CD4-positive, alpha-beta T cell (primary cell): ENCODE measurements at places on chromosomes 6 and 20.

- DNase-seq = no peak
Observed at GRCh38 chr6:21441386-21441785, 152.2 kb upstream of the SOX4 start.

- DNase-seq = no peak
Observed at GRCh38 chr6:41028561-41029412, 10.2 kb downstream of the UNC5CL start.

- DNase-seq = no peak
Observed at GRCh38 chr6:78607189-78607588, 260.2 kb upstream of the IRAK1BP1 start.

GRCh38 chr6:30345852-30346251, 896 bp downstream of the RPP21 start:
- DNase-seq = no peak

- DNase-seq = no peak
Observed at GRCh38 chr6:96760153-96760687, 77.1 kb downstream of the GPR63 start.

- no peak for DNase-seq
Observed at GRCh38 chr20:40883097-40883496, 145.5 kb upstream of the TOP1 start.

DNA sequence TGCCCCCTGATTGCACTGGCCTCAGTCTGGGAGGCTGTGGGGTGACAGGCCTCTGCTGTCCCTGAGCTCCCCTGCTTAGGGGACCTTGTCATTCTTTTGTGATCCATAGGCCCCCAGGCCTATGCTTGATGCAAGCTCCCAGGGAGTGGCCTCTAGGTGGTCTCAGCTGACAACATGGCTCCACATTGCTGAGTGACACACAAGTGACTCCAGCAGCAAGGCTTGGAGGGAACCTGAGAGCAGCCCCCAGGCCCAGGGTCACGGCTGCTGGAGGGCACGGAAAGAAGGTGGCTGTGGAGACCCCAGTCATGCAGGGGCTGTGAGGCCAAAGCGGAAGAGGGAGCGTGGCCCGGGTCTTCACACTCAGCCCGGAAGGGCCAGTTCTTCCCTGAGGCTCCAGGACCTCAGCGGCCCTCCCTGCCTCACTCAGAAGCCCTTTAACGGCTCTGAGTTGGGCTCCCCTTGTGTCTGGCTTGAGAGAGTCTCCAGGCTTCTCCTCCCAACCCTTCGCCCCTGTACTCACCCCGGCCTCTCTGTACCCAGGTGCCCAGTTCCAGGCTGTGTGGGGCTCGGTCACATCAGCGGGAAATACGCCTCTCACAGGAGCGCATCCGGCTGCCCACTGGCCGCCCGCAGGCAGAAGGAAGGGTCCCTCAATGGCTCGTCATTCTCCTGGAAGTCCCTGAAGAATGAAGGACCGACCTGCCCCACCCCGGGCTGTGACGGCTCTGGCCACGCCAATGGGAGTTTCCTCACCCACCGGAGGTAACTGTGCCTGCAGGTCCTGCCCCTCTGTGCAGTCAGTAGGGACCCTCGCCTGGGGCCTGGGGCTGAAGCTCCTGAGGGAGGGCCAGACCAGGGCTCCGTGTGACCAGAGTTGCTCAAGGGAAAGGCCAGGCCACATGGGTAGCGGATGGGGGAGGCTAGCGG, 23.7 kb upstream of the PCMTD2 start:
- DNase-seq = no peak

- DNase-seq = no peak
Observed at GRCh38 chr20:34062570-34063482, 49.2 kb downstream of the EIF2S2 start.

DNA sequence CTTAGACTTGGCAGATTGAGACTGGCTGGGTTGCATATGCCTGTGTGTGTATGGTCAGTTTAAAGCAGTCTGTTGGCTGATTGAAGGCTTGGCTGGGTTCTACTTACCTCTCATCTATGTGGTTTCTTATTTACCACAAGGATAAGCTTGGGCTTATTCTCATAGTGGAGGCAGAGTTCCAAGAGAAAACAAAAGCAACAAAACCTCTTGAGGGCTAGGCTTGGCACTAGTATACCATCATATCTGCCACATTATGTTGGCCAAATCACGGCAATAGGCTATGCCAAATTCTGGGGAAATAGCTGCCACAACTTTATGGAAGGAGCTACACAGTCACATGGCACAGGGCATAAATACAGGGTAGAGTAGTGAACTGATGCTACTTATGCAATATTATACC, 714.1 kb downstream of the CBLN4 start:
- no peak for DNase-seq

GRCh38 chr20:4869290-4870193, 131.8 kb downstream of the SLC23A2 start:
- DNase-seq = peak; percentile 8

DNA sequence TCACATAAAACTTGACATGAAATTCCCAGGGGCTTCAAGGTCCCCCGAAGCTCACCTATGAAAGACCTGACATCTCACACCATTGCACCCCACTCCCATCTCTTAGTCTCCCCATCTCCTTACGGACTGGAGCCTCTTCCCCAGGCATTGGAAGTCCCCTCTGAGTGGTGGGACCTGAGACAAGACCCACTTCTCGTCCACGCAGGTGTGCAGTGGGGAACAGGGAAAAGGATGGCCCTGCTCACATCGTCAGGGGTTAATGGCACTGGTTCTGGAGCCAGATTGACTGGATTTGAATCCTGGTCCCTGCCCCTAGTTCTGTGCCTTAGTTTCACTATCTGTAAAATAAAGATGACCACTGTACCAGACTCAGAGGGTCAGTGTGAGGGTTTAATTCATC, 15.5 kb downstream of the ADGRF1 start:
- no peak for DNase-seq

GRCh38 chr6:131828080-131828479, 20.3 kb downstream of the ENPP1 start:
- no peak for DNase-seq

- no peak for DNase-seq
Observed at GRCh38 chr20:16821211-16822089, 73.3 kb downstream of the OTOR start.

DNA sequence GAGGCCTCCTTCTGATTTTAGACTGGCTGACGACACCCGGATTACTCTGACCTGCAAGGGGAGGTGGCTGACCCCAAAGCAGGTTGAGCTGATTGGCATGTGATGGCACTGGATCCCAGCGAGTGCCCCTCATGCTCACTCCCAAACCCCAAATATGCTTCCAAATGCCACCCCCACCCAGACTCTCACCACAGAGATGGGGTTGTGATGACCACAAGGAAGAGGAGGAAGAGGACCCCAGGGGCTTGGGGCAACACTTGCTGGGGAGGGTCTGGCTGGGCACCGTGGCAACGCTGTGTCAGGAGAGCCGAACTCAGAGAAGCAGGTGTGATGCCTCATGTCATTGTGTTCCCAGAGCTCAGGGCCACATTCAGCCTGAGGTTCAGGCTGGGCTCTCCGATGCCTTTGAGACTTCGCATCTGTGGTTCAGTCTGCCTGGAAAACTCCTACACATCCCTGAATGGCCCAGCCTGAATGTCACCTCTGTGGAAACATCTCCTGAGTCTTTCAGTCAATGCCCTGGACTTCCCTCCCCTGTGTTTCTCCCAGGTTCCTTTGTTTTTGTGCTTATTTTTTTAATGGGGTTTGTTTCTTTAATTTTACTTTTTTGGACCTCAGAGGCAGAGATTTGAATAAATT, 169.1 kb upstream of the PMEPA1 start:
- DNase-seq = no peak

DNA sequence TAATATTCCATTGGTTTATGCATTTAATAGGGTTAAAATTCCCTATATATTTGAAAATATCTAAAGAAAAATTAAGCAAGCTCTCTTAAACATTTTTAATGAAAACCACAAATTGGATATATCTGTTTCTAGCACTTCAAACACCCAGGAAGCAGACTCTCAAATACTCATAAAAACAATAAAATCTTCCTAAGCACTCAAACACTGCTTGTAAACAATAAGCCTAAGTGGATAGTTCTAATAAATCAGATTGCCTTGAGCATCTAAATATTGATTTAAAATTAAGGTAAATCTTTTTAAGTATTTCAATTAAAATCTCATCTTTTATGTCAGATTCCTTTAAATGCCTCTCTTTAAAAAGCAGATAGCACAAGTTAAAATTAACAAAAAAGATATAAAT, 254.4 kb downstream of the KCNQ5 start:
- DNase-seq = no peak

GRCh38 chr20:16209951-16210361, 363.3 kb downstream of the KIF16B start:
- DNase-seq = no peak

GRCh38 chr6:115830895-115831294, 229.8 kb downstream of the FRK start:
- DNase-seq = no peak

DNA sequence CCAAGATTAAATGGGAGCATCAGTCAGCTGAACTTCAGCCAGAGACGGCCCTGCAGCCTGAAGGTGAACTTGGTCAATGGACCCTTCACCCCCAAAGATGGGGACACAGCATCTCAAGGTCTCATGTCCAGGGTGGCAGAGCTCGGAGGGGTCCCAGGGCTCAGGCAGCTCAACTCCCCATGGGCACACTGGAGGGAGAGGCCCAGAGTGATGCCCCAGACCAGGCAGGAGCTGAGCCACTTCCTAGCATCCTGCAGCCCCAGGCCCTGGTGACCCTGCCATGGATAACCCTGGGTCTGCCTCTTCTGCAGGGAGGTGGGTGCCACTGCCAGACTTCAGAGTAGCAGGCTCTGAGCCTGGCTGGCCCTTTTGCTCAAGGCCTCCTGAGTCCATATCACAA, 27.5 kb upstream of the EMILIN3 start:
- no peak for DNase-seq

GRCh38 chr20:59526242-59527225, 77.8 kb upstream of the PHACTR3 start:
- no peak for DNase-seq

GRCh38 chr6:36526066-36526465, 21.2 kb downstream of the STK38 start:
- DNase-seq = no peak

DNA sequence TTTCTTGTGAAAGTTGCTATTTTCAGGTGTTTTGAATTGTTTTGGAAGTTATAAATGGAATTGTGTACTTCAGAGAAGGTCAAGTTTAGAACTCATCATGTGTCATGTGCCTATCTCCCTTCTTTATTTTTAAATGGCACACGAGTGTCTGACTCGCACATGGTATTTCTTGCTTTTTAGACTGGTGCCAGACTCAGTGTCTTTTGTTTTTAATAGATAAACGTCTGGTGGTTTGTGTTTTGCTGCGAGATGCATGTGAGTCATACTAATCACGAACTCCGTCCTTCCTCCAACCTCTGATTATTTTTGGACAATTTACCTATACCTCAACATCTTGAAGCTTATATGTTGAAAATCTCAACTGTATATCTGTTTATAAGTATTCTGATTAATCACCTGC, 292.1 kb downstream of the CDKAL1 start:
- no peak for DNase-seq

DNA sequence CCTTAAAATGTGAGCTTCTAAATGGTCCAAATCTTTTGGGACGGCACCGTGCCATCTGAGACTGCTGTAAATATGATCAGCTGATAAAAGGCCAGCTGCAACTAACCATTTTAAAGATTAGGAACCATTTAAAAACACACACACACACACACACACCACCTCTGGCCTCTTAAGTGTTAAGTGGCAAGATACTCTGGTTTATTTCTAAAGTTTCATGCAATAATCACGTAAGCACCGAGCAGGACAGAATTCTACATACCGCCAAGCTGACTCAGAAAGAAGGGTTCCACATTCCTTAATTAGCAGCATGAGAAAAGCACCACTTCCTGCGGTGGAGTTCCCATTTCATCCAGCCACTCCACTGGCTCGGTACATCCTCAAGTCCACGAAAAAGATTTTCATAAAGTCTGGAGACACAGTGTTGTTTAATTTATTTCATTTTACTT, 17.8 kb upstream of the ZNF217 start:
- DNase-seq = no peak

GRCh38 chr6:14118091-14118439, 493 bp downstream of the CD83 start:
- DNase-seq = peak; percentile 39

DNA sequence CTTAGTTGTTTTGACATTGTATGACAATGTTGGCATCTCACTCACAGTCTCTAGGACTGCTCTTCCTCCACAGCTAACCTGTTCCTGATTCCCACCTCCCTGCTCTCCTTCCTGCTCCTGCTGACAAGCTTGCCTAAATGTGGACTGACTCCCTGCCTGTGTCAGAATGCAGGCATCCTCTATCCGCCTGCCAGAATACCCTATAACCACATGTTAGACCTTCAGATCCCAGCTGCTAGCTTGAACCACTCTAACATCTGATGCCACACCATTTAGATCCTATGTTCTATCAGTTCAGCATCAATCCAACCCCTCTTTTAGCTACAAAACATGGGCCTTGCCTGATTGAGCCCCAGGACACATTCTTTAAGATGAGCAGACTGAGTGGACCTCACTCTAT, 12.2 kb downstream of the FILIP1 start:
- no peak for DNase-seq

DNA sequence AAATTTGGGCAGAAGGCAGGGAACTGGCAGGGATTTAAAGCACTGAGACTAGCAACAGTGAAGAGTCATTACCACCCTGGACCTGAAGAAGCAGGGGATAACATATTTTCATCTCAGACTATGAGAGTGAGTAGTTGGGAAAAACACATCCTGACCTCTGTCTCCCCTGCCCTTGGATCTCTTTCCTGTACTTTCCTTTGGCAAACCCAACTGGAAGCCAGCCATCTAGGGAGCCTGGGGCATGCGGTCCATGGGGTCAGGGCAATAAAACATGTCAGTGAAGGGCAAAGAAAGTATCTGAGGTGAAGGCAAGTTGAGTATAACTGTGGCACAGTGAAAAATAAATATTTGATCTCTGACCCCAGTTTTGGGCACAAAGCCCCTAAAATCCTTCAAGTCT, 698.2 kb downstream of the DOK5 start:
- no peak for DNase-seq

DNA sequence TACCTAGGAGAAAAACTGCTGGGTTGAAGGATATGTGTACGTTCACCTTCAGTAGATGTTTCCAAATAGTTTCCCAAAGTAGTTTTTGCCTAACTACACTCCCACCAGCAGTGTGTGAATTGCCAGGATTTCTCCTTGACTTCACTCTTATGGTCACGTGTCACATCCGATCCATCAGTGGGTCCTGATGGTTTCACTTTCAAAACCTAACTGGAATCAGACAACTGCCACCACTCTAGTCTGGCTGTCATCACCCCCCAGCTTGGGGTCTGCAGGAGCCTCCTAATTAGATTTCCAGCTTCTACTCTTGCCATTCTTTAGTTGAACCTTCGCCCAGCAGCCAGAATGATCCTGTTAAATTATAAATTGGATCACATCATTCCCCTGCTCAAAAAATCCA, 8.5 kb upstream of the SLC12A5 start:
- DNase-seq = no peak

- DNase-seq = no peak
Observed at GRCh38 chr6:46719099-46719498, 16.1 kb downstream of the PLA2G7 start.
